ENCODE measurements at places on chromosomes 2 and 18. TPM values are rescaled to one million over a fixed set of nuclear protein-coding genes. Genes with fewer than 3 reads are reported as not detected.

ZNF804A gene
- not detected for total RNA-seq

DUSP19 gene
- 0.24 TPM for total RNA-seq

RAD51AP2 gene
- total RNA-seq: 0.24 TPM

EN1 gene
- total RNA-seq: not detected

GKN2 gene
- not detected for total RNA-seq

ZBTB7C gene
- total RNA-seq: under 0.01 TPM

MIB1 gene
- total RNA-seq: 84.4 TPM

EML6 gene
- 0.48 TPM for total RNA-seq

NOL4 gene
- total RNA-seq: under 0.01 TPM

MARCHF7 gene
- total RNA-seq: 103 TPM

LYPD6B gene
- total RNA-seq: 4.6 TPM

CAPN13 gene
- total RNA-seq: not detected

STARD6 gene
- total RNA-seq: not detected

THOC1 gene
- total RNA-seq: 26.7 TPM

MC4R gene
- not detected for total RNA-seq

GDF7 gene
- total RNA-seq: under 0.01 TPM

ATP8B1 gene
- 29.2 TPM for total RNA-seq

KANSL1L gene
- total RNA-seq: 7.5 TPM

CAB39 gene
- total RNA-seq: 115 TPM

ARHGAP15 gene
- not detected for total RNA-seq

SNTG2 gene
- total RNA-seq: not detected

LINC00305 gene
- not detected for total RNA-seq

POTEJ gene
- total RNA-seq: not detected

CDKL4 gene
- total RNA-seq: 0.96 TPM

PLCL1 gene
- total RNA-seq: not detected

ACTR3 gene
- total RNA-seq: 178 TPM

NT5C1B gene
- not detected for total RNA-seq

ALS2 gene
- total RNA-seq: 16.0 TPM

PLGLB1 gene
- total RNA-seq: 2.3 TPM

TMEM87B gene
- total RNA-seq: 32.0 TPM

TRAK2 gene
- 8.7 TPM for total RNA-seq

NETO1 gene
- total RNA-seq: not detected

CLIP4 gene
- total RNA-seq: 84.1 TPM

TANK gene
- total RNA-seq: 88.2 TPM

GAREM2 gene
- total RNA-seq: 0.72 TPM

TUBB8B gene
- 0.24 TPM for total RNA-seq

DSC2 gene
- 65.4 TPM for total RNA-seq

GALNT14 gene
- total RNA-seq: 12.8 TPM

ALPG gene
- total RNA-seq: not detected

ACADL gene
- total RNA-seq: 0.48 TPM

APCDD1 gene
- total RNA-seq: not detected

RBBP8 gene
- total RNA-seq: 58.3 TPM

LAMA3 gene
- 582 TPM for total RNA-seq

ACKR3 gene
- total RNA-seq: 14.7 TPM

PLA2R1 gene
- total RNA-seq: 4.0 TPM

ID2 gene
- total RNA-seq: 8.3 TPM

SPHKAP gene
- not detected for total RNA-seq

ECEL1 gene
- not detected for total RNA-seq

RAB31 gene
- total RNA-seq: 34.5 TPM

CAD gene
- total RNA-seq: 30.3 TPM

ATP6V1C2 gene
- total RNA-seq: 0.43 TPM

BMPR2 gene
- 10.7 TPM for total RNA-seq

LIMS2 gene
- total RNA-seq: under 0.01 TPM

CYP27C1 gene
- 0.43 TPM for total RNA-seq

LCT gene
- not detected for total RNA-seq

HOXD10 gene
- total RNA-seq: not detected

NPHP1 gene
- 3.4 TPM for total RNA-seq

Measured in tracheal epithelial cell (primary cell).